Pancreas (tissue), 10 donors: ENCODE measurements at places on chromosomes 5 and 9. TPM values are rescaled to one million over a fixed set of nuclear protein-coding genes. Genes with fewer than 3 reads are reported as not detected.

NKD2 gene
- total RNA-seq, result 8.8 TPM

SPATA31A3 gene
- not detected for total RNA-seq

GDNF gene
- not detected for total RNA-seq

GARIN3 gene
- total RNA-seq, result not detected

PAX5 gene
- 0.03 TPM for total RNA-seq

LHX3 gene
- total RNA-seq, result not detected

MZB1 gene
- total RNA-seq, result 0.76 TPM

AIF1L gene
- total RNA-seq, result 2.4 TPM

ESM1 gene
- total RNA-seq, result not detected

OR1Q1 gene
- not detected for total RNA-seq

INSL4 gene
- not detected for total RNA-seq

PITX1 gene
- total RNA-seq, result 0.28 TPM

EDIL3 gene
- 0.63 TPM for total RNA-seq

SYK gene
- total RNA-seq, result 9.7 TPM

GFRA3 gene
- 2.6 TPM for total RNA-seq

PCDHAC2 gene
- total RNA-seq, result 0.73 TPM

MARVELD2 gene
- 17.3 TPM for total RNA-seq

SLC31A2 gene
- 10.3 TPM for total RNA-seq

FBP2 gene
- total RNA-seq, result 0.79 TPM

NELFB gene
- 22.3 TPM for total RNA-seq

F12 gene
- total RNA-seq, result 1.7 TPM

LRRTM2 gene
- total RNA-seq, result 0.61 TPM

WDR38 gene
- not detected for total RNA-seq

KIAA1958 gene
- total RNA-seq, result 6.7 TPM

SPAG8 gene
- 0.83 TPM for total RNA-seq

NUDCD2 gene
- total RNA-seq, result 9.1 TPM

HNRNPH1 gene
- total RNA-seq, result 210 TPM

GABBR2 gene
- total RNA-seq, result not detected

PCDHA1 gene
- total RNA-seq, result 0.03 TPM

PLEKHG4B gene
- total RNA-seq, result 0.75 TPM

ZNF474 gene
- 0.56 TPM for total RNA-seq

RABGAP1 gene
- 19.4 TPM for total RNA-seq

FSTL4 gene
- 1.5 TPM for total RNA-seq

PTRH1 gene
- 9.7 TPM for total RNA-seq

DAB2IP gene
- total RNA-seq, result 24.5 TPM

SMIM23 gene
- total RNA-seq, result not detected

NMUR2 gene
- not detected for total RNA-seq

SLC25A48 gene
- 1.2 TPM for total RNA-seq

LCN9 gene
- total RNA-seq, result not detected

OR13J1 gene
- total RNA-seq, result not detected

SLC34A3 gene
- not detected for total RNA-seq

ITK gene
- 0.98 TPM for total RNA-seq

BTNL8 gene
- total RNA-seq, result 1.5 TPM

MLANA gene
- not detected for total RNA-seq

SEMA6A gene
- total RNA-seq, result 24.5 TPM

ZNF483 gene
- 5.8 TPM for total RNA-seq

SH3RF2 gene
- total RNA-seq, result 11.0 TPM

CARD9 gene
- total RNA-seq, result 0.39 TPM

SPATA24 gene
- total RNA-seq, result 2.5 TPM

LHFPL2 gene
- 10.7 TPM for total RNA-seq

SPATA31E1 gene
- not detected for total RNA-seq

JAKMIP2 gene
- 1.3 TPM for total RNA-seq

CSF1R gene
- 30.5 TPM for total RNA-seq

TAF11L8 gene
- total RNA-seq, result not detected
